GM12878 (cell line): ENCODE measurements at places on chromosomes 3 and 15. TPM values are rescaled to one million over a fixed set of nuclear protein-coding genes. Genes with fewer than 3 reads are reported as not detected.

GRCh38 chr15:29364426-29365078, 94.9 kb upstream of the NSMCE3 start:
- no peak overlapping the region for H3K27ac ChIP-seq
- no peak for DNase-seq
- H3K4me3 ChIP-seq: no peak overlapping the region
- H3K36me3 ChIP-seq: no peaks in the 10 kb centered on the region

CACNA2D3 gene
- polyA plus RNA-seq: not detected in 2 replicates

GRCh38 chr3:21551019-21551418, 200.0 kb downstream of the ZNF385D start:
- H3K27ac ChIP-seq: no peak overlapping the region
- no peak overlapping the region for H3K4me3 ChIP-seq
- no peaks in the 10 kb centered on the region for H3K27me3 ChIP-seq
- H3K36me3 ChIP-seq: no peaks in the 10 kb centered on the region
- no peaks in the 10 kb centered on the region for H3K4me1 ChIP-seq
- no peak for DNase-seq

GRCh38 chr3:23767546-23767945, 38.2 kb upstream of the UBE2E1 start:
- no peaks in the 10 kb centered on the region for H3K27me3 ChIP-seq
- H3K4me3 ChIP-seq: no peak overlapping the region
- peaks cover 12% of the 10 kb centered on the region for H3K4me1 ChIP-seq
- DNase-seq: peak; percentile 19
- H3K27ac ChIP-seq: no peak overlapping the region
- no peaks in the 10 kb centered on the region for H3K36me3 ChIP-seq

HIGD2B gene
- not detected in 2 replicates for polyA plus RNA-seq

SPRED1 gene
- polyA plus RNA-seq: 0.19 and 0.48 TPM in 2 replicates

MLH1 gene
- polyA plus RNA-seq: 82.8 and 84.4 TPM in 2 replicates

KCNAB1 gene
- 0.58 and 0.69 TPM in 2 replicates for polyA plus RNA-seq
